ENCODE measurements at places on chromosomes 11 and 22. TPM values are rescaled to one million over a fixed set of nuclear protein-coding genes. Genes with fewer than 3 reads are reported as not detected.

OR51E2 gene
- not detected for total RNA-seq

ANO1 gene
- total RNA-seq = 1.1 TPM

FXYD2 gene
- 16.3 TPM for total RNA-seq

GLYAT gene
- not detected for total RNA-seq

WBP2NL gene
- total RNA-seq = not detected

PRR33 gene
- total RNA-seq = not detected

KCNK4 gene
- 0.07 TPM for total RNA-seq

FADS3 gene
- 47.2 TPM for total RNA-seq

RIMBP3C gene
- total RNA-seq = 0.23 TPM

H19 gene
- total RNA-seq = 8.8 TPM

NAALADL1 gene
- total RNA-seq = not detected

SCGB2A2 gene
- not detected for total RNA-seq

PGA5 gene
- not detected for total RNA-seq

PRCP gene
- total RNA-seq = 55.5 TPM

All from A549 treated with DMSO at 1 μM for 4 hours (cell line).